GM06990 (cell line): ENCODE measurements at places on chromosomes 1 and 21.

DNA sequence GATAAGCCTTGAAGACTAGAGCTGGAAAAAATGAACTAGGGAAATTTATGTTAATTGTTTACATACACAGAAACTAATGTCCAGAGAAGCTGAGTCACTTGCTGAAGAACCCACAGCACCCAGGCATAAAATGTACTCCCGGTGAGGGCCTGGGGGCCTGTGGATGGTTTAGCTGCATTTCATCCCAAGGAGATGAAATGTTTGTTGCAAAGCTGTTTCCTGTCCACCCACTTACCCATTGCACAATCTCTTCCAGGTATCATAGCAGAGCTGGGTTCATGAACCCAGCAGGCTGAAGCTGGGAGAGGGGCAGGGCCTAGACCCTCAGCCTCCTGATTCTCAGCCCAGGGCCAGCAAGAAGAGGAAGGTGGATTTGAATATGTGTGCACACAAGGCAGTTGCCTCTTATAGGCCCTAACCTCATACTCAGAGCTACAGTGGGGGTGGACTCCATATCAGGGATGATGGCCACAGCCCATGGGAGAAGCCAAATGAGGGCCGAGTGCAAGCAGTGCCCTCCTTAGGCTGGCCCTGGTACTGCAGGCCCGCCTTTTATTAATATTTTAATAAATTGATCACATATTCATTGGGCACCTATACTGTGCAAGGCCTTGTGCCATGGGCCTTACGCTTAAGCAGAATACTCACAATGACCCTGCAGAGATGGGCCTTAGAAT is 110.8 kb downstream of the LACTBL1 start:
- no peak for DNase-seq

- no peak for DNase-seq
These were observed 66.3 kb upstream of the DIRAS3 start for GRCh38 chr1:68116643-68117235.

DNA sequence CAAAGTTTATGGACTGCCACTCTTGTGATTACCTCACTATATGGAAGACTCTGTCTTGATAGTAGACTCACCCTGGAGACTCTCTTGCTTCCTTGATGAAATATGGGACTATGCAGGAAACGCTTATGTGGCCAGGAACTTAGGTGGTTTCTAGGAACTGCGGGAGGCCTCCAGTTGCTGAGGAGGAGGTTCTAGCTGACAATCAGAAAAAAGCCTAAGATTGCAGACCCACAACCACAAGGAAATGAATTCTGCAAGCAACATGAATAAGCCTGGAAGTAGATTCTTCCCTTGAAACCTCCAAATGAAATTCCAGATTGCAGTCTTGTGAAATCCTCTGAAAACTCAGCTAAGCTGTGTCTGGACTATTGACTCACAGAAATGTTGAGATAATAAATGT is 88.9 kb upstream of the COL11A1 start:
- DNase-seq, result no peak

GRCh38 chr1:16440131-16440469 is 424 bp upstream of the NECAP2 start:
- DNase-seq, result no peak

DNA sequence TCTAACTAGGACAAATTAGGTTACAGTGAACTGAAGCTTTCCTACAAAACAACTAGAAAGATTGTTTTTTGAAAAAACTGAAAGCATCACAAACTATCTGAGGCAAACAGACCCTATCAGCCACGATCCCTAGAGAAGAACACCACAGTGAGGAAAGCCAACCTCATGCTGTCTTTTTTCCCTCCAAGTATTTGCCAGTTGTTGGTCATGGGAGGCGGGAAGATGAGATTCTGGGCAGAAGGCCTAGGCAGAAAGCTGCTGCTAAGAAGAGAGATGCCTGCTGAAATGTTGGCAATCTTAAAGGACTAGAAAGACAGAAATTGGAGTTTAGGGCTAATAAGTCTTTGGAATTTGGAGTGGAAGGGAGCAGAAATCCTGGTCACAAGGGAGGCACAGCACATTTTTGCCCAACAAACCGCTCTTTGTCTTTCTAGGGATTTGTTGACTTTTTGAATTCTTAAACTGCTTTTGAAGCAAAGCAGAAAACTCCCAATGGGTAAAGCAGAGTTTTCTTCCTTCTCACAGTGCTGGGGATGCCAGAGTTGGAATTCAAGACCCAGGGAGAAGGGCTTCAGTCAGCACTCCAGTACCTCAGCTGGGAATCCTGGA is 83.9 kb downstream of the MT1HL1 start:
- DNase-seq, result no peak

- DNase-seq, result peak; percentile 25
These were observed 44.9 kb downstream of the SYT6 start for GRCh38 chr1:114108751-114109255.
